Fibroblast of villous mesenchyme (primary cell): ENCODE measurements at places on chromosomes 11 and 22. TPM values are rescaled to one million over a fixed set of nuclear protein-coding genes. Genes with fewer than 3 reads are reported as not detected.

Gene SOX6
- 12.9 and 22.0 TPM in 2 replicates for total RNA-seq

Gene MUC2
- not detected in 2 replicates for total RNA-seq

GRCh38 chr11:37370817-37371216, 772.8 kb upstream of the RAG2 start:
- no peak for DNase-seq

- no peak for DNase-seq
Observed at GRCh38 chr11:99197477-99197876, 176.7 kb downstream of the CNTN5 start.

GRCh38 chr11:123235656-123236261, 40.7 kb upstream of the CLMP start:
- DNase-seq: peak; percentile 94

DNA sequence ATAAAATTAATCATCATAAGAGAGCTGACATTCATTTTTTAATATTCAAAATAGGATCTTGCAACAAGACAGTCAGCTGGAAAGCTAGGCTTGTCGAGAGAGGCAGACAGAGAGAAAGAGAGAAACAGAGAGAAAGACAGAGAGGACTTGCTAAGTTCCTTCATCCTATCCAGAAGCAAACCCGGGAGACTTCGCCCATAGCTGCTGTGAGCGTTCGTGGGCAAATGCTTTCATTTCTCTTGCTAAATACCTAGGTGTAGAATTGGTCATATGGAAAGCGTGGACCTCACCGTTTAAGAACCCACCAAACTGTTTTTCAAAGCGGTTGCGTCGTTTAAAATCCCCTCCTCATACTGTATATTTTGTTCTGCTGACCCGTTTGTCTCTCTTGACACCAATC, 25.3 kb upstream of the KRTAP5-6 start:
- no peak for DNase-seq

- DNase-seq: no peak
Observed at GRCh38 chr11:109734566-109734965, 312.6 kb downstream of the C11orf87 start.

DNA sequence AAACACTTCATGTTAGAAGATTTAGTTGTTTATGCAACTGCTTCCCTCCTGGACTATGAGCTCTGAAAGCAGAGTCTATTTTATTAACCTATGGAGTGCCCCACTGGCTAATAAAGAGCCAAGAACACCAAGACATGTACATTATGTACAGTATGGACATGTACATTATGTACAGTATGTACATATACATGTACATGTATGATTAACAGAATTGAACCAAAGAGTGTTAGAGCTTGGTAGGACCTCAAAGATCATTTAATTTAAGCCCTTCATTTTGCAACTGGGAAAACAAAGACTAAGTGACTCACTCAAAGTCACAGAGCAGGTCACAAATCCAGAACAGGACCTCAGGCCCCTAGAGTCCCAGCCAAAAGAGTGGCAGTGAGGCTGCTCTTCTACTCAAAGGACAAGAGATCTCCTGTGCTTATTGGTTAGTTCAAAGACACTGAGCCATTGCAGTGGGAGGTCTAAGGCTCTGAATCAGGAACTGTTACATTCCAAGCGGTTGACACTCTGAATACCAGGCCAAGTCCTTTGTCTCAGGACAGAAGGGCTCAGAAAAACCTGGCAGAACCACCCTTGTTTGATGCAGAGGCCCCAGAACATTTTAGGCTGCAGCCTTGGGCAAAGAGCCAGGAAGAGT, 103.8 kb downstream of the FAM168A start:
- DNase-seq: peak; percentile 23

Gene FAT3
- 1.9 and 6.9 TPM in 2 replicates for total RNA-seq

DNA sequence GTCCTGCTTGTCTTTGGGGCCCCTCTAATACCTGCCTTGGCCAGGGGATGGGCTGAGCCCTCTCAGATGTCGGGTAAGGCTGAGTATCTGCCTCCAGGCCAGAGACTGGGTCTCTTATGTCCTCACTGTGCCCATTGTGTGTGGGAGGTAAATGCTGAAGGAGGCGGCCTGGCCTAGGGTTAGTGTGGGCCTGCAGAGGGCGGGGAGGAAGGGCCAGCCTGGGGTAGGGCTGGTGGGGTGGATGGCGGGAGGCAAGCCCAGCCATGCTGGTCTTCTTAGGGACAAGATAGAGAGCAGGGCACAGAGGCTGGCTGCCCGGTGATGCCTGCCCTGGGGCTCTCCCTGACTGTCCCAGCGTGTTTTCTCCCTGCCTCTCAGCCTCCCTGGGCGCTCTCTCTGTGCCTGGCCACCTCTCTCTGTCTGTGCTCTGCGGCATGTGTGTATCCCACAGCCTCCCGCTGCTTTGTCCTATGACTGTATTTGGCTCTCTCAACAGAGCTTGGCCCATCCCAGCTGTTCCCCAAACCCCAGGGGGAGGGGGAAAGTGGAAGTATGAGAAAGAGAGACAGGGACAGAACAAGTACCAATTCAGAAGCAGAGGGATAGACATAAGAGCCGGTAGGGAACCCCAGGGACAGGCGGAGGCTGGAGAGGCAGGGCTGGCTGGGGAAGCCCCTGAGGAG, 57.0 kb downstream of the PDE2A start:
- DNase-seq: peak; percentile 9

Gene CAPRIN1
- total RNA-seq: 172 and 240 TPM in 2 replicates

GRCh38 chr11:104529906-104530305, 366.0 kb upstream of the PDGFD start:
- no peak for DNase-seq

Gene NXPE2
- not detected in 2 replicates for total RNA-seq

- no peak for DNase-seq
Observed at GRCh38 chr11:3986301-3986700, 108.3 kb upstream of the RRM1 start.

Gene ANKRD49
- 11.0 and 14.2 TPM in 2 replicates for total RNA-seq

DNA sequence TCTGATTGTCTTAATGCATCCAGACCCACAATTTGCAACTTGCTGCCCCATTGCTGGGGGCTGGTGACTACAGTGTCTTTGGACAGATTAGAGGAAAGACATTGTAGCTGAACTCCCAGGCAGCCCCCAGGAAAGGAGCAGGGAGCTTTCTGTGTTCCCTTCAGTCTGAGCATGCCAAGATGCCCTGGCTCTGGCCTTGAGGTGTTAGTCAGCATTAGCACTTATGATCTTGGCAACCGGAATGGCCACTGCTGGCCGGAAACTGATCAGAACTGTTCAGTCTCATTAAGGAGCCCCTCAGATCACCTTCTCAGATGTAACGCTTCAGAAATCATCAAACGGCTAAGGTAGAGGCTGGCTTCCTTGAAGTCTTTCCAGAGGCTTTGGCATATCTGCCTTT, 195.2 kb downstream of the NAV2 start:
- no peak for DNase-seq

DNA sequence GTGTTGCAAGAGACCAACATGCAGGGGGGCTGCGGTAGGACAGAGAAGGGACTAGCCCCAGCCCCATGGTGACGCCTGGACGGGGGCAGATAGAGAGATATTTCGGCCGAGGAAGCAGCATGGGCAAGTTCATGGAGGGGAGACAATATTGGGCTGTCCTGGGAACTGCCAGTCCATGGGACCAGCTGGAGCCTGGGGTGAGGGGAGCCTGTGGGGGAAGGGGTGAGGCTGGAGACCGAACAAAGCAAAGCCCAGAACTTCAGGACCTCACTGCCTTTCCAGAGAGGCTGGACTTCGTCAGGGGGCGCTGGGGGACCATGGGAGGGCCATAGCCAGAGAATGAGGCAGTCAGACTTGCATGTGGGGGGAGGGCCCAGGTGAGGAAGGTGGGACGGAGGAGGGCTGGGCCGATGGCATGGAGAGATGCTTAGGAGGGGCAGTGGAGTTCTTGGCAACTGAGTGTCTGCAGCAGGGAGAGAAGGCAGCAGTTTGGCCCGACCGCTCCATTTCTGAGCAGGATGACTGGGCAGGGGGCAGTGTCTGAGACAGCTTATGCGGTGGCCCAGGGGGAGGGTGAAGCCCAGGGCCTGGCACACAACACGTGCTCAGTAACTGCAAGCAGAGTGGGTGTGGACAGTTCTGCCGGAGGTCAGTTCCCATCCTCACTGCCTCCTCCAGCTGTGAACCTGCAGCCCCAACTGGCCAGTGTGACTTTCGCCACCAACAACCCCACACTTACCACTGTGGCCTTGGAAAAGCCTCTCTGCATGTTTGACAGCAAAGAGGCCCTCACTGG, 712 bp downstream of the UPK3A start:
- DNase-seq: no peak

Gene ZNF74
- 10.3 and 10.8 TPM in 2 replicates for total RNA-seq

Gene DGKZ
- 50.1 and 63.1 TPM in 2 replicates for total RNA-seq

DNA sequence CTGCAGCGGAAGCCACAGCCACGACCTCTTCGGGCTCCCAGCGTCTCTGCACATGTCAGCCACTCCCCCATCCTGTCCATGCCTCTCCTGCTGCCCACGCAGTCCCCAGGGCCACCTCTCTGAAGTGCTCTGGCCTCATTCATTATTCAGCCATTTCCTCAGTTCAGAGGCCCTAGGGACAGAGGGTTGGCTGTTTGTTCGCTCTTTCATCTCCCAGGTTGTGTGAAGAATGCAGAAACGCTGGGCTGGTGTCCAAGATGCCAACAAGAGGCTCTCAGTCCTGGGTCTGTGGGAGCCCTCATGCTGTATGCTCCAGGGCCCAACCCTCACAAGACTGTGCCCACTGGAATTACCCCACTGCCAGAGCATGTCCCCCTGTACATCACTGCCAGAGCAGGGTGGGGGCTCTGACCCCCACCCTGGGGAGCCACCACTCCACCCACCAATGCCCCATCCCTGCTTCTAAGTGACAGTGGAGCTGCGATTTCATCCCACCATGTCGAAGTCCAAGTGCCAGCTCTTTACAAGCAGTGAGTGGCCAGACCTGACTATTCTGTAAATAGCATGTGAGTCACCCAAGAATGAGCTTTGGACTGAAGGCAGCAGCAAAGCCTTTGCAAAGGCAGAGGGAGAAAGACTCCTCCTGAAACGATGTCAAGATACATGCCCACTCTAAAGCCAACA, 209.6 kb downstream of the BUD13 start:
- no peak for DNase-seq

DNA sequence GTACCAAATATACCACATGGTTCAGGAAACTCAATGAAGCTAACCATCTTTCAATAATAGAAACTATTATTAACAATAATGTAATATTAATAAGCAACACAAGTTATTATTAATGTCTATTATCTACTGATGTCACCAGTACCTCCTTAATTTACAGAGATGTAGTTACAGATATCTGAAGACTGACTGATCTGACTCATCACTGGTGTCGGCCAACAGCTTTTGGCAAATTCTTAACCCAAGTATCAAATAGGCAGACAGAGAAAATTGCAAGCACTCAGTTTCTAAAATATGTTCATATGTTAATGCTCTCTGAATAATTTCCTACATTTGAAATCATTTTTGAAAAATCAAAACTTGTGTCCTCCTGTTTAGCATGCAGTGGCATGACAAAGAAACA, 100.4 kb upstream of the DDI1 start:
- no peak for DNase-seq

DNA sequence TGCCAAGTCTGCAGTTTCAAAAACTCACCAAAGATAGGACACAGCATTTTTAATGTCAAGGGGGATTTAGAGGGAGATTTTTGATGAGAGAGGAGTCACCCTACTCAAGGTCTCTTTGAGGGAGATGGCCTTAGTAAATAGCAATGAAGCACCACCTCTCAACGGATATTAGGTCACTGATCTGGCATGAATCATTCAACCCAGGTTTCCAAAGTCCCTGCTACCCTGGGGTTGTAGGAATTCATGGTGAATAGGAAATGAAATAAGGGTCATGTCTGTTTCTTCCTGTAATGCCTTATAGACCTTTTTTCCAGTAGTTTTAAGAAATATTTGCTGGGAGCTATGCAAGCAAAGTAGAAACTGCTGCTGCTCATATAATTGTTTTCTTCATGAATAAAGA, 2154.9 kb downstream of the LRRC4C start:
- DNase-seq: no peak

DNA sequence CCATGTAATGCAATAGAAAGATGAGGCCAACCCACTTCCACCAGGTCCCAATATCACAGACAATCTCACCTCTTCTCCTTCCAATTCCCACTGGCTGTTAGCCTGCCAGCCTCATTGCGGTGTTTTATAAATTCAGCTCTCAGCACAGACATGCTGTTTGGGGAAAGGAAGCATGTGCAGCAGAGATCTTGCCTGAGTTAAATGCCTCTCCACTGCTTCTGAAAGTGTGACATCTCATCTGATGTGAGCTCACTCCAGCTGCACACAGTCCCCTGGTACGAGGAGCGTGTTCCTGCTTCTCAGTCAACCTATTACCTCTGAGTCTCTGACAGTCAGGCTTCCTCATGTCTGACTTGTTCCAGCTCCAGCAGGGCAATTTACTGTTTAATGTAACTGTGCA, 122.7 kb upstream of the GUCY1A2 start:
- no peak for DNase-seq

DNA sequence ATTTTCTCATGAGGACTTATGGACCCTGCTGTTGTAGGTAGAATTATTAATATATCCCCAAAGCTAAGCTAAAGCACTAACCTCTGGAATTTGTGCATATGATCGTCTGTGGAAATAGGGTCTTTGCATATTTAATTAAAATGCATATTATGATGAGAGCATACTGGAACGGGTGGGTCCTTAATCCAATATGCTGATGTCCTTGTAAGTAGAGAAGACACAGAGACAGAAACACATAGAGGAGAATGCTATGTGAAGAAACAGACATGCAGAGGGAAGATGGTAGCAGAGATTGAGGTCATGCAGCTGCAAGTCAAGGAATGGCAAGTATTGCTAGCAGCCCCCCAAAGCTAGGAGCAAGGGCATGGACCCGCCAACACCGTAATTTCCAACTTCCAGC, 439.2 kb downstream of the LRRC4C start:
- no peak for DNase-seq

DNA sequence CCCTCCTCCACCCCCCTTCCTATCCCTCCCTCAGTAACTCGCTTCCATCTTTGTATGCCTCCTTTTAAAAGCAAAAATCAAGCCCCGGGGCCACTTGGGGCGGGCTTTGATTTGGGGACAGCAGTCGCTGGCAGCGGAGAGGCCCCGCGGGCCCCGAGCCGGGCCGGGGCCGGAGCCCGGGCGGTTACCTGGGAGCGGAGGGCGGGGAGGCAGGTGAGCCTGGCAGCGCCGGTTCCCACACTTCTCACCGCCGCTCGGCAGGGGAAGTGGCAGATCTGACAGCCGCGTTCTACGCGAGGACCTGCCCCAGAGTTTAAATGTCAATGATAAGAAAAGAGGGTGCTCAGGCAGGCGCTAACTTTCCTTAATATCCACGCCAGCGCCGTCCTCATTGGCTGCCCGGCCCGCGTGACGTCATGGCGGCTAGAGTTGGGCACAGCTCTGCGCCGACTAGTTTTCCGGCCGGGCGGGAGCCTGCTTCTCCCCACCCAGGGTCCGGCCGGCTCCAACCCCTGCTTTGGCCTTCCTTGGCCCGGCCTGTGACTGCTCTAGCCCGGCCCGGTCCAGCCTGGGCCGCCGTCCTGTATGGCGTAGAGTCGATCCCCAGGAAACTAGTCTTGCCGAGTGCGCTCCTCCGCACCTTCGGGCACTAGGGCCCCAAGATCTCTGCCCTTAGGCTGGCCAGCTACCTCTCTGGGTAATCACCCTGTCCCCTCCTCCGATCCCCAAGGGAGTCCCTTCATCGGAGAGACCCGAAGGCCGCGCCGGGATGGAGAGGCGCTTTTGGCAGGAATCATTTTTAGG, 6.7 kb upstream of the PAX6 start:
- DNase-seq: no peak

Gene ARHGEF17
- total RNA-seq: 71.2 and 78.3 TPM in 2 replicates

- no peak for DNase-seq
Observed at GRCh38 chr11:20611445-20611844, 12.0 kb downstream of the SLC6A5 start.

Gene OR5M8
- total RNA-seq: not detected in 2 replicates
